Progenitor cell of endocrine pancreas (in vitro differentiated cells): ENCODE measurements at places on chromosomes 5 and 9.

DNA sequence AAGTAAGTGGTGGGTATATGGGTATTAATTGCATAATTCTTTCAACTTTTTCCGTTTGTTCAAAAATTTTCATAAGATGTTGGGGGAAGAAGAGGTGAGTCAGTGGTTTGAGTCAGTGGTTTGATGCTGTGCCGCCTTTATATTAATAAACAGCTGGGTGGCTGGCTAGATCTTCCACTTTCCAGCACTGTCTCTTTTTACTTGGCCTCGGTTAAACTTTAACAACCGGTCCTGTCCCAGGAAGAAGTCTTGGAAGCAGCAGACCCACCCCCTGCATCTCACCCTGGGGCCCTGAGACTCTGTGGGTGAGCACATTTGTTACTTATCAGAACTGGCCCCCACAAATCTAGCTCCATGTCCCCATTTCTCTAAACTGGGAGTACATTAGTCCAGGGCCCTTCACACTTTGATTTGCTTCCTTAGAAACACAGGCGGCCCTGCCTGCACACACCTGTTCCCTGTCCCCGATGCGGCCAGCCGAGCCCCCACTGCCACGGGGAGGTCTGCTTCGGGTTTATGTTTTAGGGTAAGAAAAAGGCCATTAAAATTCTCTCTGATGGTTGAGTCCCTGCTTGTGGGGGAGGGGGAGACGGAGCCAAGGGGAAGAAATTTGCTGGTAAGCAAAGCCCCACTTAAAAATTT is 90.7 kb downstream of the PTCH1 start:
- DNase-seq, result no peak

- DNase-seq, result no peak
Observed at GRCh38 chr5:57488215-57488955, 5.8 kb upstream of the ACTBL2 start.

DNA sequence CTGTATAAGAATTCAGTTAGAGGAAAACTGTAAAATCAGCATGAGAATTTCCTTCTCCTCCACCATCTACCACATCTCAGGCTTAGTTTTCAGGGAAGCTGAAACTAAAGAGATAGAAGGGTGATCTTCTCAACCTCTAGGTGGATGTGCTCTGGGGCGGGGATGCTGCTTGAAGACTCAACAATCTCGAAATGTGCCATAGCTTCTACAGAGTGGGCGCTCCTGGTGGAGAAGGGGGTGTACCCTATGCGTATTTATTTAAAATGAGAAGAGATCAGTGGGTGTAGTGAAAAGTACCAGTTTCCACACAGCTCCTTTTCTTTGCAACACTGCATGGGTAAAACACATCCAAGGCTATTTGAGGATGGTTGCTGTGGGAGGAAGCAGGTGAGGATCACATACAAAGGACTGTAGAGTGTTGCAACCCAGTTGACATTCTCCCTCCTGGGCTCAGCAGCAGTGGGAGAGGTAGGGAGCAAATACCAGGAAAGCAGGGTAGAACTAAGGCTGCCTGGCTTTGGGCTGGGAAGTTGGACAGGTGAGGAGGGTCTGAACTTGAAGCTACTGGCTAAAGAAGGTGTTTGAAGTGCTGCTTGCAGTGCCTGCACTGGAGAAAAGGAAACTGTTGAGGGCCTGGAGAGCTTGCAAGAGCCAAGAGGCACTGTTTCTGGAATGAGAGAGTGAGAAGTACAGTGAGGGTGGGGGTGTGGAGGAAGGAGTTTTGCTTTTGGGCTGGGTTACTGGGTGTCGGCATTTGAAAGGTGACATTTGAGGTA is 73.1 kb downstream of the MAST4 start:
- no peak for DNase-seq

DNA sequence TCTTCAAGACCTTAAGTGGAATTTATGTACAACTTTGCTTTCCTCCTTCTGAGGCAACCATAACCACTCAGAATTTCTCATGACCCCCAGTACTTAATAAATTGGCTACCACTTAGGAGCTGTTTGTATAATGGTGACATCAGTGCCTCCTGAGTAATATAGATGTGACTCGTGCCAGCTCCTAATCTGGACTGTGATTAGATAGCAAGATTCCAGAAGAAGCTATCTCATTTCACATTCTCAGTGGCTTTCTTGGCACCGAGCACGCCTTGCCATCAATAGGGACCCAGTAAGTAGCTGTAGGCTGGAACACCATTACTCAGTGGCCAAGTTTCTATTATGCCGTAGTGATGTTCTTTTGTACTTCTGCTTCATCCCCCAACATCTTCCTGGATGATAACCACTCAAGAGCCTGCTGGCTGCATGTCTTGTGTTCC is 228.8 kb downstream of the CD180 start:
- no peak for DNase-seq

DNA sequence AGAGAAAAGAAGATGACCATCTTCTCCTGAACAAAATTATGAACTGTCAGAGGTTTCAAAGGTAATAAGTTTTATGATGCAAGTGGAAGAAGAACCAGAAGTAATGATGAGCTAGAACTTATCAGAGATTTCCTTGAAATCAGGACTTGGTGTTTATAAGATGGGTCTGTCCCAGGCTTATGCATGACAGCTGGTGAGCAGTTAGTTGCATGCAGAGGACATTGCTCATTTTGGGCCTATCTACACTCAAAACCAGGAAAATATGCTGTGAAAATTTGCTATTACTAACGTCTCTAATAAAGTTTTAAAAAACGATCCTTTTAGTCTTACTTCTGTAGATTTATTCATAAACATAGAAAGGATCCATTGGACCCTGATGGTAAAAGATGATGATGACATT is 6.6 kb upstream of the STC2 start:
- DNase-seq, result no peak

GRCh38 chr9:127822108-127822507 is 19.4 kb downstream of the FPGS start:
- DNase-seq, result no peak

DNA sequence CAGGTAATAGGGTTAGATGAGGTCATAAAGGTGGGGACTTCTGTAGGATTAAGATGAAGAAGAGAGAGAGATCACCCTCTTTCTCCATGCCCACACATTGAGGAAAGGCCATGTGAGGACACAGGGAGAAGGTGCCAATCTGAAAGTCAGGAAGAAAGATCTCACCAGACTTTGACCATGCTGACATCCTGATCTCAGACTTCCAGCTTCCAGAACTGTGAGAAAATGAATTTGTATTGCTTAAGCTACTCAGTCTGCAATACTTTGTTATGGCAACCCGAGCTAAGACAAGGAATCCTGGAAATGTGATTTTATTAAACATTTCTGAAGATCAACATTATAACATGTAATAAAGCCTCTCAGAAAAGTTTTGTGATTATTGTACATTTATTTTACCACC is 3.5 kb upstream of the CSNK1G3 start:
- DNase-seq, result no peak

DNA sequence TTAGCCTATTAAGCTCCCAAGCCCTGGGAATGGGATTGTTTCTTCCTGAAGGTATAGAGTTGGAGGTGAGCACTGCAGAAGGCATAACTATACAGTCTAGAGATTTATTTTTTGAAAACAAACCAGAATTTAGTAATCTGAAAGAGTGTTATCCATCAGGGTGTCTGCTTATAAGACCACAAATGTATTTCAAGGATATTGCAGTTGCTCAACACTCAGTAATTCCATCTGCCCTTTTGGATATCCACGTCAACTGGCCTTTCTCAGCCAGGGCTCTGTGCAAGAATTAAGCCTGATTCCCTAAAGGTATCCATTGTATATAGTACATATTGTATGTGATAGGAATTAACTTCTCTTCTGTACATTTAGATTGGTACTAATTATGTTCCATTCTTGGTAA is 15.0 kb upstream of the IL31RA start:
- DNase-seq, result no peak

DNA sequence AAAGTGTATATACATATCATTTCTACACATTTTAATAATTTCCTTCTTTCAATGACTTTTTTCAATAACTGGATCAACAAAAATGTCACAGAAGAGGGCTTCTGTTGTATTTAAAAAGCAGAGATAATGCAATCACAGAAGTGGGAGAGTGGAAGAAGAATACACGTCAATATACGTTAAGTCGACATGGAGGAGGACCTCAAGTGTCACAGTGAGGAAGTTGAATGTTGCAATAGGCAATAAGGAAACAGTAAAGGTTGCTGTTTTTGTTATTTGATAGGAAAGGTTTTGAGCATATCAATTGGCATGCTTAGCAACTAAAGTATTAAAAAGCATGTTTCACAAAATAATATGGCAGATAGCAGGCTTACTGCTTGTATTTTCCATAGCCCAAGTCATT is 184.0 kb upstream of the NR4A3 start:
- no peak for DNase-seq

- DNase-seq, result no peak
Observed at GRCh38 chr5:102341681-102342288, 45.7 kb upstream of the SLCO4C1 start.

- no peak for DNase-seq
Observed at GRCh38 chr5:22480305-22480704, 372.8 kb downstream of the CDH12 start.

GRCh38 chr9:91101611-91102168 is 260.0 kb downstream of the AUH start:
- DNase-seq, result no peak

GRCh38 chr5:101796427-101796826 is 499.7 kb downstream of the SLCO4C1 start:
- no peak for DNase-seq

DNA sequence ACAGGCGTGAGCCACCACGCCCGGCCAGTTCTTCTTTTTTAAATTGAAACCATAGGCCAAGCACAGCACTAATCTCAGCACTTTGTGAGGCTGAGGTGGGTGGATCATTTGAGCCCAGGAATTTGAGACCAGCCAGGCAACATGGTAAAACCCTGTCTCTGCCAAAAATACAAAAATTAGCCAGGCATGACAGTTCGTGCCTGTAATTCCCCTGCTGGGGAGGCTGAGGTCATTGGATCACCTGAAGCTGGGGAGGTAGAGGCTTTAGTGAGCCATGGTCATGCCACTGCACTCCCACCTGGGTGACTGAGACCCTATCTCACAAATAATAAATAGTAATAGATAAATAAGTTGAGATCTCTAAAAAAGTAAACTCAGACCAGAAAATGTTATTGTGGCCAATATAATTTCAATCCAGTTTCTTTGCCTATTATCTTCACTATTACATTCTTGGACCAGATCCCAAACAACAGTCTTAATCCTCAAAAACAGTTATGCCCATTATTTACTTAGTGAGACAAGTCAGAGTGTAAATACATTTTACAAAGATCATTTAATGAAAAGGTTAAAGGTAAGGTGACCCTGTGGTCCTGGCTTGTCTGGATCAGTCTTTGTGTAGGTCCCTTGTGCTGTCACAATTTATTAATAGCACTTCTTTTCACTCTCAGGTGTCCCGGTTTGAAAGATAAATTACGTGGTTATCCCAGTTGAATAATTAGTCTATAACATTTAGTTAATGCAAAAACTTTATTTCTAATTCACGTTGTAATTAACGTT is 53.6 kb downstream of the RAB24 start:
- DNase-seq, result no peak
